Cardiac ventricle fibroblast (primary cell): ENCODE measurements at places on chromosomes 7 and 10. TPM values are rescaled to one million over a fixed set of nuclear protein-coding genes. Genes with fewer than 3 reads are reported as not detected.

Gene BEND7
- 0.64 and 0.87 TPM in 2 replicates for total RNA-seq

Gene TCERG1L
- not detected in 2 replicates for total RNA-seq

Gene TMEM176B
- total RNA-seq: not detected in 2 replicates

Gene PIP
- not detected in 2 replicates for total RNA-seq

Gene FZD8
- 2.4 TPM in 2 replicates for total RNA-seq

Gene TRIM73
- total RNA-seq: 0.12 and 0.59 TPM in 2 replicates

Gene GATA3
- total RNA-seq: 0.25 and 0.34 TPM in 2 replicates

Gene CCL24
- not detected in 2 replicates for total RNA-seq

Gene RAB11FIP2
- 12.6 and 17.3 TPM in 2 replicates for total RNA-seq

Gene HOXA3
- total RNA-seq: 0.10 TPM in 1 of 2 replicates, not detected in the other
